ENCODE measurements at places on chromosomes 11 and 22.

DNA sequence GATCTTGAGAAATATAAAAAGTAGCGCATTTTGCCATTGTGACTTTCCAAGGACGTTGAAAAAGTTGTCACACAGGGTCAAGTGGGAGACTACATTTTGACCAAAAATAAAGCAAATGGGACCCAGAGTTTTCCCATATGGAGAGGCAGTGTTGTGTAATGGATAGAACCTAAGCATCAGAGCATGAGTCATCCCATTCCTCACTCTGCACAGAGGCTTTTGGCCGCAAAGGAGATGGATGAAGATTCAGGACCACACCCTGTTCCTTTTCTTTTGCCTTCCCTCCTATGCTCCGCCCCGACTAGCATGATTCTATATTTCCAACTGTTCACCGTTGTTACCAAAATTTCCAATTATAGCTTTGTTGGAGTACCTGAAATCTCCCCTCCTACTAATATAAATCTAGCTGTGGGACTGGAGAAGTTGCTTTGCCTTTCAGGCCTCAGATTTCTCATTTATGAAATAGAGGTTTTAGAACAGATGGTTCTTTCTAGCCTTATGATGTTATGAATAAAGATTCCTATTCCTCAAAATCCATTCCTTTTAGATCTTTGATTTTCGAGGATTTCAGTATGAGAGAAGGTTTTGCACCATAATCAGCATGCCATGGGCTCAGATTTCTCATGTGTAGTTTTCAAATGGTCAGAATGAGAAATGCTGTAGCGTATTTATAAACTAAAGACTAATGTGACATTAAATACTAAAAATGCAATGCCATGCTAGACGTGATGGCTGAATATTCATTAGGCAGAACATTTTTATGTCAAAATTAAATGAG lies 921.9 kb upstream of the TENM4 start:
- DNase-seq: no peak

- DNase-seq: no peak
Measured at GRCh38 chr11:30786256-30787110, 200.3 kb upstream of the MPPED2 start.

GRCh38 chr22:49629586-49630447 lies 197.9 kb downstream of the BRD1 start:
- no peak for DNase-seq

DNA sequence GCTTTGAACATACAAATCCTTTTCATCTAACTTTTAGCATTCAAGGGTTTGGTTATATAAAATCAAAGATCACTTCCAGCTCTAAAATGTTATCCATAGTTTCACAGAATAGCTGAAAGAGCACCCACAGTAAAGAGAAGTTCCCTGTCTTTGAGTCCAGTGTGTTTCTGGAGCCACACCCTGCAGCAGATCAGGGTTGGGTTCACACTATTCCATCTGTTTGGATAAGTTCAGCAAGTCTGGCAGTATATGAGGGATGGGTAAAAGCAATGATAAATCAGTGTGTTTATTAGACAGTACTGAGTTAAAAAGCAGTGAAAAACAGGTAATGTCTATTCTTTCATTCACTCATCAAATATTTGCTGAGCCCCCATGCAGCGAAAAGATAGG lies 135.8 kb upstream of the PITPNB start:
- DNase-seq: no peak

GRCh38 chr22:30238661-30239487 lies 7.7 kb downstream of the LIF start:
- peak; percentile 47 for DNase-seq

All from activated CD4-positive, alpha-beta T cell treated with anti-CD3 and anti-CD28 coated beads, Interleukin-10, Interleukin-2, amounts not matched to agents 100 ng/mL and 50 ng/mL, durations not matched to agents 16 hours and 8 hours (primary cell).